Epithelial cell of alveolus of lung (primary cell): ENCODE measurements at places on chromosomes 7 and 10. TPM values are rescaled to one million over a fixed set of nuclear protein-coding genes. Genes with fewer than 3 reads are reported as not detected.

Gene EBLN1
- total RNA-seq: not detected in 2 replicates

Gene EGFR
- 50.1 and 61.4 TPM in 2 replicates for total RNA-seq

Gene LBX1
- total RNA-seq: not detected in 2 replicates

Gene MOGAT3
- not detected in 2 replicates for total RNA-seq

Gene TACR2
- 0.26 TPM in 1 of 2 replicates, not detected in the other for total RNA-seq

Gene PKD2L1
- not detected in 2 replicates for total RNA-seq

Gene CUX1
- 36.7 and 74.5 TPM in 2 replicates for total RNA-seq

Gene IKZF5
- 1.9 and 7.7 TPM in 2 replicates for total RNA-seq

Gene CNTNAP2
- 0.65 and 3.0 TPM in 2 replicates for total RNA-seq

Gene AKAP9
- 12.8 and 23.6 TPM in 2 replicates for total RNA-seq

Gene CALHM2
- 20.2 and 23.6 TPM in 2 replicates for total RNA-seq

Gene CDHR3
- total RNA-seq: 3.4 TPM in 1 of 2 replicates, not detected in the other

Gene RAB19
- total RNA-seq: not detected in 2 replicates

Gene PRSS37
- not detected in 2 replicates for total RNA-seq

Gene COG5
- 29.8 and 30.0 TPM in 2 replicates for total RNA-seq

Gene HMX2
- total RNA-seq: not detected in 2 replicates

Gene ELMO1
- total RNA-seq: 0.52 and 2.3 TPM in 2 replicates

Gene NKX1-2
- 0.26 TPM in 1 of 2 replicates, not detected in the other for total RNA-seq

Gene ATOH7
- 0.13 and 0.48 TPM in 2 replicates for total RNA-seq

Gene ACTR1A
- total RNA-seq: 116 and 169 TPM in 2 replicates

Gene FGF8
- total RNA-seq: not detected in 2 replicates

Gene OR2A7
- 0.13 and 0.56 TPM in 2 replicates for total RNA-seq

Gene MMD2
- not detected in 2 replicates for total RNA-seq

Gene CPXM2
- total RNA-seq: 1.8 TPM in 1 of 2 replicates, not detected in the other

Gene HPS1
- 42.1 and 57.7 TPM in 2 replicates for total RNA-seq

Gene MEOX2
- 0.13 and 59.3 TPM in 2 replicates for total RNA-seq

Gene C10orf143
- total RNA-seq: 0.39 TPM in 1 of 2 replicates, not detected in the other

Gene SPAG6
- total RNA-seq: not detected in 2 replicates

Gene CADPS2
- total RNA-seq: 6.2 and 8.8 TPM in 2 replicates

Gene LRRD1
- 0.26 and 0.56 TPM in 2 replicates for total RNA-seq

Gene TRIL
- 4.1 and 11.4 TPM in 2 replicates for total RNA-seq

Gene ANXA8
- total RNA-seq: 0.40 and 7.6 TPM in 2 replicates

Gene WNT2
- 0.13 and 42.6 TPM in 2 replicates for total RNA-seq

Gene MSS51
- total RNA-seq: 0.39 and 0.96 TPM in 2 replicates

Gene TCAF2
- total RNA-seq: 1.7 and 7.6 TPM in 2 replicates

Gene FAM241B
- 0.65 TPM in 1 of 2 replicates, not detected in the other for total RNA-seq

Gene NUTM2A
- total RNA-seq: 1.0 and 1.9 TPM in 2 replicates

Gene PON1
- not detected in 2 replicates for total RNA-seq

Gene KIAA1217
- total RNA-seq: 3.7 and 5.6 TPM in 2 replicates

Gene LRRC18
- not detected in 2 replicates for total RNA-seq

Gene NUDT13
- total RNA-seq: 1.1 and 1.4 TPM in 2 replicates

Gene UCN3
- not detected in 2 replicates for total RNA-seq

Gene NPSR1
- not detected in 2 replicates for total RNA-seq

Gene RBP4
- 3.5 TPM in 1 of 2 replicates, not detected in the other for total RNA-seq

Gene GNGT1
- not detected in 2 replicates for total RNA-seq

Gene GALNT17
- not detected in 2 replicates for total RNA-seq

Gene DENND2A
- total RNA-seq: 10.2 and 12.4 TPM in 2 replicates

Gene FXYD4
- not detected in 2 replicates for total RNA-seq

Gene RBP3
- not detected in 2 replicates for total RNA-seq

Gene CPA4
- total RNA-seq: 1.8 and 3.1 TPM in 2 replicates

Gene KCND2
- total RNA-seq: 1.7 and 2.6 TPM in 2 replicates
